ENCODE measurements at places on chromosomes 2 and 18. TPM values are rescaled to one million over a fixed set of nuclear protein-coding genes. Genes with fewer than 3 reads are reported as not detected.

Gene CHMP1B
- polyA plus RNA-seq: 48.2 TPM

Gene ZNF396
- 2.8 TPM for polyA plus RNA-seq

Gene CMPK2
- polyA plus RNA-seq: 13.3 TPM

Gene IL1RL2
- polyA plus RNA-seq: 0.34 TPM

Gene FRZB
- 34.5 TPM for polyA plus RNA-seq

Gene ALLC
- polyA plus RNA-seq: not detected

Gene EPB41L3
- polyA plus RNA-seq: 65.5 TPM

Gene HOXD12
- not detected for polyA plus RNA-seq

Gene ZNF521
- 9.3 TPM for polyA plus RNA-seq

Gene UGT1A4
- 0.04 TPM for polyA plus RNA-seq

GRCh38 chr18:23575309-23575651 lies 11.0 kb downstream of the NPC1 start:
- H3K27me3 ChIP-seq: no peaks in the 10 kb centered on the region
- no peak overlapping the region for H3K27ac ChIP-seq
- peaks cover 12% of the 10 kb centered on the region for H3K4me1 ChIP-seq

- peaks cover 22% of the 10 kb centered on the region for H3K27me3 ChIP-seq
- no peaks in the 10 kb centered on the region for H3K36me3 ChIP-seq
- DNase-seq: peak; percentile 67
- peak overlapping the region; percentile 60 for H3K4me3 ChIP-seq
Measured at GRCh38 chr18:22348521-22349316, 69.0 kb downstream of the CTAGE1 start.

DNA sequence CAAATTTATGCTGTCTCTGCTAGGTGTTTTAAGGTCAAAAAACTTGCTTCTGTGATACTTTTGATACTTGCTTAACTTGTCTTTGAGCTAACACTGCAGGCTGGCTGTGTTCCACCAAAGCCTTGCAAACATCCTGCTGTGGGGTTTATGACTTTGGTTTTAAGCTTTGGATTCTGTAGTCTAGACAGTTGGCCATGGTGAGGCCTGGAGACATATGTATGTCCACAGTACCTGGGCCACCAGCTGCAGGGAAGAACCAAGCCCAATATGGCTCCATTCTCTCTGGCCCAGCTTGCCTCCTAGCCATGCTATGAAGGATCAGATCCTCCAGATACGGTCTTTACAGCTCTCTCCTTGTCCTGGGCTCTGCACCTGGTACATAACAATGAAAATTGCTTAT lies 113.9 kb downstream of the INO80D start:
- H3K36me3 ChIP-seq: no peaks in the 10 kb centered on the region
- peaks cover 37% of the 10 kb centered on the region for H3K4me1 ChIP-seq
- peak; percentile 67 for DNase-seq
- H3K27me3 ChIP-seq: no peaks in the 10 kb centered on the region
- H3K27ac ChIP-seq: peak overlapping the region; percentile 14
- H3K4me3 ChIP-seq: no peak overlapping the region

- peak; percentile 82 for DNase-seq
- H3K4me3 ChIP-seq: no peak overlapping the region
- H3K36me3 ChIP-seq: peaks cover 3% of the 10 kb centered on the region
- no peak overlapping the region for H3K27ac ChIP-seq
Measured at GRCh38 chr2:215973954-215974699, 39.2 kb downstream of the MREG start.

DNA sequence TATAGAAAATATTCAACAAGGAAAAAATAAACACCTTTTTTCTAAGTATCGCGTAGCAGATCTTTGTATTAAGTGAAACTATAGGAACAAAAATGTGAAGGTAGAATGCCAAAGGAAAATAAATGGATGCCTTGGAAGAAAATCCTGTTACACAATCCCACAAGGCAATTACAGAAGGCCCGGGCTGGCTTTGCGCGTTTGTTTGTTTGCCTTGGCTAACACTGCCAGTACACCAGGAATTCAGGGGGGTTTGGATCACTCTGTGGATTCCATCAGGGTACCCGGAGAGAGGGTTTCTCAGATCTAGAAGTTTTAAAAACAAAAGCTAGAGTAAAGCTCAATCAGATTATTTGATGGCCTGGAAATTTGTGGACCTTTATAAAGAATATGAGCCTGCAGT lies 478.3 kb downstream of the FBXO15 start:
- no peak overlapping the region for H3K4me3 ChIP-seq
- H3K27ac ChIP-seq: no peak overlapping the region
- H3K27me3 ChIP-seq: no peaks in the 10 kb centered on the region
- no peak for DNase-seq
- H3K4me1 ChIP-seq: no peaks in the 10 kb centered on the region

GRCh38 chr2:64711252-64711800 lies 57.6 kb upstream of the SERTAD2 start:
- H3K4me1 ChIP-seq: no peaks in the 10 kb centered on the region
- H3K4me3 ChIP-seq: no peak overlapping the region
- H3K36me3 ChIP-seq: no peaks in the 10 kb centered on the region
- H3K27me3 ChIP-seq: no peaks in the 10 kb centered on the region

GRCh38 chr2:3958969-3959368 lies 255.6 kb downstream of the DCDC2C start:
- no peaks in the 10 kb centered on the region for H3K4me1 ChIP-seq
- H3K4me3 ChIP-seq: no peak overlapping the region
- no peaks in the 10 kb centered on the region for H3K36me3 ChIP-seq
- no peak overlapping the region for H3K27ac ChIP-seq
- H3K27me3 ChIP-seq: no peaks in the 10 kb centered on the region
- no peak for DNase-seq

DNA sequence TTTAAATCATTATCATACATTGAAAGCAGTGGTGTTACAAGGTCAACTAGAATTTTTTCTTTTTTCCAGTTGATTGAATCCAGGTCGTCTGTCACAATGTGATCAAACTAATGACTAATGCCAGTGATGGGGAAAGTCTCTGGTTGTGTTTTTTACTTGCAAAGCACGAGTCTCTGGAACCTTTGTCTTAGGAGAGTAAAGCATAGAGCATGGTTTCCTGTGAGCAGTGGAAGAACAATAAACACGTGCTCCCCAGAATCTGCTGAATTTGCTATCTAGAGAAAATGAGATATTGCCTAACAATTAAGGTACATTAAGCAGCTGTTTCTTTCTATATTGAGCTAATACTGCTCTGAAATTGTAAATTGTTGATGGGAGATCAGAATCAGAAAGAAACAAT lies 1332.4 kb upstream of the TMEFF2 start:
- DNase-seq: peak; percentile 40
- H3K4me3 ChIP-seq: no peak overlapping the region
- no peaks in the 10 kb centered on the region for H3K4me1 ChIP-seq
- no peak overlapping the region for H3K27ac ChIP-seq
- no peaks in the 10 kb centered on the region for H3K36me3 ChIP-seq

- H3K4me3 ChIP-seq: no peak overlapping the region
- H3K4me1 ChIP-seq: peaks cover 3% of the 10 kb centered on the region
- H3K27me3 ChIP-seq: no peaks in the 10 kb centered on the region
Measured at GRCh38 chr2:161998857-161999256, 75.2 kb downstream of the DPP4 start.

- no peaks in the 10 kb centered on the region for H3K27me3 ChIP-seq
- no peaks in the 10 kb centered on the region for H3K36me3 ChIP-seq
- DNase-seq: no peak
- no peak overlapping the region for H3K27ac ChIP-seq
- no peak overlapping the region for H3K4me3 ChIP-seq
- H3K4me1 ChIP-seq: peaks cover 16% of the 10 kb centered on the region
Measured at GRCh38 chr18:49651033-49651432, 89.2 kb downstream of the LIPG start.

DNA sequence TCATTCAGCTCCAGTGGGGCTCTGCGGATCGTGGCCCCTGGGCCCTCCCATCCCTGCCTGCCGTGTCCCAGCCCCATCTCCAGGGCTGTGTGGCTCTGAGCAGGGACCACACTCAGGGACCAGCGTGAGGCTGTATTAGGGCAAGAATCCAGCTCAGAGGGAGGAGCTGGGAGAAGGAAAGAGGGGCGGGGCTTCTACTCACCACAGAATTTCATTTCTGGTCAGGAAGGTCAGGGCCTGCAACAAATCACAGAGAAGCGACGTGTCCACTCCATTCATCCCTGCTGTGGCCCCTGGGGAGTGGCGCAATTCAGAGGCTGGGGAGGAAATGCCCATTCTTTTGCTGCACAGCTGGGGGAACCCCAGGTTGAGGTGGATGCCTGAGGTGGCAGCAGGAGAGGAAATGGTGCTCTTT lies 828 bp downstream of the CIB4 start:
- peaks cover 3% of the 10 kb centered on the region for H3K27me3 ChIP-seq
- H3K27ac ChIP-seq: no peak overlapping the region
- no peaks in the 10 kb centered on the region for H3K36me3 ChIP-seq

DNA sequence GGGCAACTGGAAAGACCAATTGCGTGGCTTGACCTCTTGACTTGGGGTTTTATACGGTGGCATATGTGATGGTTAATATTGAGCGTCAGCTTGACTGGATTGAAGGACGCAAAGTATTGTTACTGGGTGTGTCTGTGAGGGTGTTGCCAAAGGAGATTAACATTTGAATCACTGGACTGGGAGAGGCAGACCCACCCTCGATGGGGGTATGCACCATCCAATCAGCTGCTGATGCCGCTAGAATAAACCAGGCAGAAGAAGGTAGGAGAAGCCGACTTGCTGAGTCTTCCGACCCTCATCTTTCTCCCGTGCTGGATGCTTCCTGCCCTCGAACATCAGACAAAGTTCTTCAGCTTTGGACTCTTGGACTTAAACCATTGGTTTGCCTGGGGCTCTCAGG lies 34.2 kb upstream of the YPEL5 start:
- H3K36me3 ChIP-seq: no peaks in the 10 kb centered on the region
- DNase-seq: no peak
- no peak overlapping the region for H3K27ac ChIP-seq
- H3K27me3 ChIP-seq: peaks cover 3% of the 10 kb centered on the region
- no peaks in the 10 kb centered on the region for H3K4me1 ChIP-seq

GRCh38 chr2:122034777-122035176 lies 279.3 kb downstream of the TSN start:
- no peaks in the 10 kb centered on the region for H3K4me1 ChIP-seq
- peaks cover 4% of the 10 kb centered on the region for H3K27me3 ChIP-seq
- H3K36me3 ChIP-seq: no peaks in the 10 kb centered on the region
- H3K27ac ChIP-seq: no peak overlapping the region
- H3K4me3 ChIP-seq: no peak overlapping the region

DNA sequence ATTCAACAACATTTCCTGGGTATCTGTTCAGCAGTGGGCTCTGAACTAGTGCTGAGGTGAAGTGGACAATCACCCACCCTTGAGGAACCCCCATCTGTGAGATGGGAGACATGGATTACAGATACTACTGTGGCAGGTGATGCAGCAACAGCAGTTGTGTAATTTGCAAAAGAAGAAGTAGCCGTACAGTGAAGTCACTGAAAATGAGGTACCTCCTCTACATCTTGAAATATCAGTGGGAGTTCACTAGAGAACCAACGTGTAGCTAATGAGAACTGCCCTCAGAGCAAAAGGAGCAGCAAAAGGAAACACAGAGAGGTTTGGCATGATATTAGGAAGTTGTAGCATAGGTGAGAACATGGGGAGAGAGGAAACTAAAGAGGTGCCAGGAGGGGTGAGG lies 41.3 kb downstream of the VSNL1 start:
- H3K27ac ChIP-seq: no peak overlapping the region
- H3K27me3 ChIP-seq: no peaks in the 10 kb centered on the region
- H3K4me3 ChIP-seq: no peak overlapping the region
- no peaks in the 10 kb centered on the region for H3K4me1 ChIP-seq
- H3K36me3 ChIP-seq: no peaks in the 10 kb centered on the region

DNA sequence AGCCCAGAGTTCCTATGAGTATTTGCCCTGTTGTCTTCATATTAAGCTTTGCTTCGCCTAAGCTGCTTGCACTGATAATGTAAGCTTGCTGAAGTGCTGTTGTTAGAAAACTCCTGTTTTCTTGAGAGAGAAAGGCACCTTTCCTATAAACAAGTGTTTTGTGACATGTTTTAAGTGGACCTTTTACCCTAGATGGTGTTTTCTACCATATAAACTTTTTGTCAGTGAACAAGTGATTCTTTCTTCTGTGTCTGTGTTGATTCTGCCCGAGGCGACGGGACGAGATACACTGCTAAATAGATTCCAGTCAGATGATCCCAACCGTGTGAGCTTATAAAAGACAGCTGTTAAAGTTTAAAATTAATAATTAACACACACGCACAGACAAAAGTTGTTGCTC lies 24.1 kb downstream of the CABLES1 start:
- peak; percentile 82 for DNase-seq
- H3K27me3 ChIP-seq: no peaks in the 10 kb centered on the region
- H3K4me1 ChIP-seq: peaks cover 15% of the 10 kb centered on the region
- no peak overlapping the region for H3K4me3 ChIP-seq

DNA sequence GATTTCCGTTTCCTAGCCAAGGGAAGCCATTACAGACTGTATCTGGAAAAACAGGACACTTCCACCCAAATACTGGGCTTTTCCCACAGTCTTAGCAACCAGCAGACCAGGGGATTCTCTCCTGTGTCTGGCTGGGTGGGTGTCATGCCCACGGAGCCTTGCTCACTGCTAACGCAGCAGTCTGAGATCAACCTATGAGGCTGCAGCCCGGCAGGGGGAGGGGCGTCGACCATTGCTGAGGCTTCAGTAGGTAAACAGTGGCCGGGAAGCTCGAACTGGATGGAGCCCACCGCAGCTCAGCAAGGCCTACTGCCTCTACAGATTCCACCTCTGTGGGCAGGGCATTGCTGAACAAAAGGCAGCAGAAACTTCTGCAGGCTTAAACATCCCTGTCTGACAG lies 131.1 kb downstream of the KIAA1328 start:
- H3K27me3 ChIP-seq: no peaks in the 10 kb centered on the region
- DNase-seq: no peak
- peaks cover 3% of the 10 kb centered on the region for H3K36me3 ChIP-seq
- no peak overlapping the region for H3K4me3 ChIP-seq
- no peaks in the 10 kb centered on the region for H3K4me1 ChIP-seq
- H3K27ac ChIP-seq: no peak overlapping the region

DNA sequence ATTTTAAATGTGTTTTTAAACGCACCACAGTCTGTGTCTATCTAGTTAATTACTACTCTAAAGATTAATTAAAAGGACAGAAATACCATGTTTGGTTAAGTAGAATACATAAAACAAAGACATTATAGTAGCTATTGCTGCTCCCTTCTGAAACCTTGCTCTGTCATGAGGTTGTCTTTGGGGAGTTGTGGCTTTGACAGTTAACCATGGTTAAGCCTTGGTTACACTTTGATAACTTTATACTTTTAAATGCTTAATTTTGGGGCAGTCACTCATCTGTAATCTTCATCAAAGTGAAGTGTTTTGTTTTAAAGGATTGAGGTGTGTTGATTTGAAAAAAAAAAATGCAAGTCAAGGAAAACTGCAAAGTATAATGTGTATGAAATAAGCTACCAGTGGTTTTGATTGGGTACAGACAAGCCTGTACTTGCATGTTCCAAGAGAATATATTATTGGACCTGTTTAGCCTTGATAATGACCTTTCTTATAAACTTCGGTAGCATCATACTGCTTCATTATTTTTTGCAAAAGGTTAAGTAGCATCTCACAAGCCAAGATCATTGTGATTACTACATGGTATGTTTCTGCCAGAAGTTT lies 29.8 kb upstream of the TBR1 start:
- H3K4me1 ChIP-seq: no peaks in the 10 kb centered on the region
- H3K4me3 ChIP-seq: no peak overlapping the region
- no peak overlapping the region for H3K27ac ChIP-seq
- no peaks in the 10 kb centered on the region for H3K36me3 ChIP-seq
- no peaks in the 10 kb centered on the region for H3K27me3 ChIP-seq

Measured in large intestine (tissue), 12 donors.